Activated effector memory CD4-positive, alpha-beta T cell treated with anti-CD3 and anti-CD28 coated beads, Interleukin-2, amount 50 U/mL, for 16 hours (primary cell): ENCODE measurements at places on chromosomes 4 and X.

DNA sequence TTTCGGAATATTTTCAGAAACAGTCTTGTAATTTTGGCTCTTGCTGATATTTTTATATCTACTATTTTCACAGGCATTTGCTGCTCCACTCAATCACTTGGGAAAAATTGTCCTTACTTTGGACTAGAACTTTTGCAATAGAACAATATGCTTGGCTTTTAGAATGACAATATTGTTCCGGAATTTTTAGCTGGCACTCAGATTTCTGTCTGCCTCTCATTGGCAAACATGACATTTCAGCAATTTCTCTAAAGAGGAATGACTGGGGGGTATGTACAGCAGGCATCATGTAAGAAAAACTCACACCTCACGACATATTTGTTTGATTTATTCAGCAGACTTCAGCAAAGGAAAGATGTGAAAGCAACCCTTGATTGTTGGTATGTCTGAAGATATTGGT is 243.6 kb upstream of the GPRIN3 start:
- DNase-seq: no peak

GRCh38 chrX:102515975-102516941 is at the start of gene TMSB15A:
Gene TMSB15A (minus strand): TSS chrX:102516739.
- peak; percentile 83 for DNase-seq

DNA sequence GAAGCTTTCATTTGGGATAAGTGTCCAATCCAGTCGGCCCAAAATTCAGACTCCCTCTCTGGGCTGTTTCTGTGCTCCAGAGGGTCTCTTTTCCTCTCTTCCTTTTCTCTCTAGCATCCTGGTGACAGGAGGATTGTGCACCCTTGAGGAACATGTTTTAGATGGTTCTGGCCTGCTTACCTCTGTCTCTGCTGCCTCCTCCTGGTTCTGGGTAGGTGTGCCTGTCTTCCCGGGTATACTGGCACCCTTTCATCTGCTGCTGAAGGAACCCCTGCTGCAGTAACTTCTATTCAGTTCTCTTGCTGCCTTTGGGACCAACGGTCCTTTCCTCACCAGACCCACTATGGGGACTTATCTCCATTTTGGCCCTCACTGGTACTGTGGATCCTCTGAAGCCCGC is 53.2 kb downstream of the HMGB2 start:
- DNase-seq: no peak

DNA sequence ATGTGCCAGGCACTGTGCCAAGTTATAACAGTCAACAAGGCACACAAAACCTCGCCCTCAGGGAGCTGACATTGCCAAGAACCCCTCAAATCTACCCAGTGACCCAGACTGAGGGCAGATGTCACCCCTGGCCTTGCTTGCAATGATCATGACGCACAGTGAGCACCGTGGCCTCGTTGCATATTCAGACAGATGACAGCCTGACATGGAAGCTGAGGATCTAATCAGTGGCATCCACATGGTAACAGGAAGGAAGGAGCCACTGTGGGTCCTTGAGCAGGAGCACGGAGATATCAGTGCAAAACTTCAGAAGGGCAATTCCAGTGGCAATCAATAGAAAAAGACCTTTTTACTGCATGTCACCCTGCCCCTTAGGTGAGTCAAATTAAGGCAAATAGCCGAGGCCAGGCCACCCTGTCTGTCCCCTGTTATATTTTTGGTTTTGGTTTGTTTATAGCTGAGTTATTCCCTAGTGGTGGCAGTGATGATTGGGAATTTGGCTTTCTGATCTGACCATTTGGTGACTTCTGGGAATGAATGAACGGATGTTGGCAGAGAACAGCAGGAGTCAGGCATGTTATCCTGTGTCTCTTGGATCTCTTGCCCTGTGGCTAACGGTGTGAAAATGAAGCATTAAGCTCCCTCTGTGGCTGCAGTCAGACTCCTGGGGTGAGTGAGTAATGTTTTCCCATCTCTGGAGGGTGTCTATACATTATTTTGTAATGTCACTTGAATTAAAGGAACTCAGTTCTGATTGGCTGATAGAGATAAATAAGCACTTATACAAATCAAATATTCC is 20.4 kb downstream of the WDR13 start:
- no peak for DNase-seq

GRCh38 chr4:8312069-8312445 is 42.5 kb downstream of the HTRA3 start:
- peak; percentile 34 for DNase-seq

GRCh38 chrX:10110316-10110935 is 46.3 kb upstream of the CLCN4 start:
- no peak for DNase-seq

- DNase-seq: no peak
Measured at GRCh38 chr4:116099596-116099995, 985.8 kb downstream of the TRAM1L1 start.

GRCh38 chr4:65917486-65917885 is 247.2 kb upstream of the EPHA5 start:
- DNase-seq: no peak

- no peak for DNase-seq
Measured at GRCh38 chr4:148514041-148514440, 71.8 kb upstream of the NR3C2 start.

GRCh38 chr4:7340553-7341433 is 93.9 kb downstream of the PSAPL1 start:
- DNase-seq: no peak

DNA sequence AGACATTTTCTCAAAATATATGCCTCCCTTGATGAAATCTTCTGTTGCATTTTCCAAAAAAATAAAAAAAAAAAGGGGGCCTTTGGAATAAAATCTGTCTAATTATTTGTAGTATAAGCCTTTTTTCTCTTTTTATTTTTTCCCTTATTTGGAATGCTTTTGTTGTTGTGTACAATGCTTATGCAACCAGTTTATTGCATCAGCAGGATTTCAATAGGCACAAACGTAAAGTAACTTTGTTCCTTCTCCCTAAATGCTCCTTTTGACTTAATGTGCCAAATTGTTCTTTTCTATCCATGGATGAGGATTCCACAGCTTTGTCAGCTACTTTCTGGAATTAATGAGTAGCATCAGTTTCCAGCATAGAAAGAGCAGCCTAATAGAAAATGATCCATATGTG is 59.6 kb upstream of the HPGD start:
- DNase-seq: no peak
